ENCODE measurements at places on chromosomes 11 and 22.
A peak's percentile ranks its signal among the peaks of the same experiment; 100 is the strongest.

GRCh38 chr11:61083601-61084147, 18.6 kb upstream of the CD5 start:
- DNase-seq = no peak

DNA sequence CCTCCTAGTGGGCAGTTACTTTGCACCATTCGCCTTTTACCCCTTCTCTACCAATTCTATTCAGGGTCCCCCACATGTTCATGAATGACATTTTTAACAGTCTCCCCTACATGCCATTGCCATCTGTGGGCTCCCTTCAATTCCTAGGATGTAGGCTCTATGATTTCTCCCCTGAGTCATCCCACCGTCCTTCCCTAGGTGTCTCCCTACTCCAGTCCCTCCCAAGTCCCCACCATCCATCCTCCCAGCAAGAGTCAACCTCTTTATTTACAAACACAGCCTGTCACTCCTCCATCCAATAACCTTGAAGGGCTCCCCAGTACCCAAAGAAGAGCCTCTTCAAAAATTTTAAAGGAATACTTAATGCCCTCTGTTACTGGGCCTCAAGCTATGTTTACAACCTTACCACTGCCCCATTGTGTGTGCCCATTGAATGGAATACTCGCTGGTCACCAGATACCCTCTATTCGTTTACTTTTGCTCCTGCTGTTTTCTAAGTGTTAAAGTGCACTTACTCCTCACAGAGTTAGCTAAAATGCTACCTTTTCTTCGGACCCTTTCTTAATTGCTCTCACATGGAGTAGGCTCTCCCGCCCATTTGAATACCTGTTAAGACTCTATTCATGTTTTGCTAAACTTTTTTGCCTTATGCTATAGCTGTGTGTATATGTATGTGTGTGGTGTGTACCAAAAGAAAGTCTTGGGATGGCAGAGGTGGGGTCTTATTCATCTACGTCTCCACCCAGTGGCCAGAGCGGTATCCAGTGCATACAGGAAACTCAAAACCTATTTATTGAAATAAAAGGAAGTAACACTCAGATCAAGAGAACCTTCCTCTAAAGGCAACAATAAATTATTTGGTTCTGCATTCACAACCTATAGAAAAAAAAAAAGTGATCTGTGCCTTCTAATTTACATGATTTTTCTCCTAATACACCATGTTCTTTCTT, 235.8 kb upstream of the CCDC90B start:
- peak; percentile 47 for DNase-seq

- DNase-seq = no peak
Observed at GRCh38 chr22:35310556-35311550, 11.2 kb downstream of the TOM1 start.

DNA sequence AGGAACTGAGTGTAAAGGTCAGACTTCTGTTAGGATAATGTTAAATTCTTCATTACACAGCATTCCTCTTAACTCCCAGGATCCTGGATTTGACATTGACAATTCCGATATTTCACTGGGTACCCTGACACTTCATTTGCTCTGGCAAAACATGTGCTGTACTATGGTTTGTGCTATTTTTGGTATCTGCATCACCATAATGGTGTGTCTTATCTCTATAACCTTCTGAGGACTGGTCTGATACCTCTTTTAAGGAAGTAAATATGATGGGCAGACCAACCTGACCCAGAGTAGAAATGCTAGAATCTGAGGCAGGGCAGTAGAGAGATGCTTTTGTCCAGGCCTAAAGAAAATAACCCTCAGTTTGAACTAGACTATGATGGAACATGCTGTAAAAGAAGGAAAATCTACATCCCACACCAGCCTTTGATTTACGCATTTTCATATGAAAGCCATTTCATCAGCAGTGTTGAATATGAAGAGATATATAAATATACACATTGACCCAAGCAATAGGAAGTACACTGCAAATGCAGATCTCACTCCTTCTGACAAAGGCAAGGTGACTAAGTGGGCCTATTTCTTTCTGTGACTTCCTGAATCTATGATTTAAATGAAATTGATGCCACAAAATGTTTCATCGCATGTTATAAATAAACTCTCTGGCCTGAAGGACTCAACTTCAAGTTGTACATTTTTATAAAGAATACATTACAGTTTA, 966.7 kb downstream of the DLG2 start:
- no peak for DNase-seq

- peak; percentile 99 for DNase-seq
Observed at GRCh38 chr11:134223836-134224709, at the start of the genes NCAPD3 and VPS26B. TSS of gene NCAPD3 (minus strand) at chr11:134223967. CDS start at chr11:134223926, 41 bp downstream. TSS of gene VPS26B (plus strand) at chr11:134224671. CDS start at chr11:134225123, 452 bp downstream.

GRCh38 chr11:26578998-26579661, 7.1 kb upstream of the MUC15 start:
- no peak for DNase-seq

DNA sequence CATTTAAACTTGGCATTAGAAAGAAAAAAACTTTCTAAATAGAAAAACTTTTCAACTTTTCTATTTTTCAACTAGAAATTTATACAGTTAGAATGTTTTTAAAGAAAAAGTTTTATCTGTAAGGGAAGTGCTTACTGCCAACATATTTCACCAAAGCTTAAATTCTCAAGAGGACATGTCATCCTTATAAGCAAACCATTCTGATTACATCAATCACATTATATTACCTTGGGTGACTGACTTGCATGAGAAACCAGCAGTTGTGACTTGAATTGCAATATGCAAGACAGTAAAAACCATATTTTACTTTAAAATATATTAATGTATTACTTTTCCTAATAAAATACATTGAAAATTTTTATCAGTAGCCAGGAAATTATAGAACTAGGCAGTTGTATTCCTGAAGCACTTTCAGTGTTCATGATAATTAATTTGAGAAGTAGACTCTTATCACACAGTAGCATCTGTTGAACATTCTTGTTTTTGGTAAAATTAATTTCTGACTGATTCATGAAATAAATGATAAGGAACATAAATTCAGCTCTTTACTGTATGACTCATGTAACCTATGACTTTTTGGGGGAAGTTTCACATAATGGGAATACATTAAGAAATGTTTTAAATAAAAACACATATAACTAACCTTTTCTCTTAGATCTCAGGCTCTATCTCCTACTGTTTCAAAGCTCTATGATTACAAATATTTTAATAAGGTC, 345.0 kb upstream of the CCDC179 start:
- no peak for DNase-seq

DNA sequence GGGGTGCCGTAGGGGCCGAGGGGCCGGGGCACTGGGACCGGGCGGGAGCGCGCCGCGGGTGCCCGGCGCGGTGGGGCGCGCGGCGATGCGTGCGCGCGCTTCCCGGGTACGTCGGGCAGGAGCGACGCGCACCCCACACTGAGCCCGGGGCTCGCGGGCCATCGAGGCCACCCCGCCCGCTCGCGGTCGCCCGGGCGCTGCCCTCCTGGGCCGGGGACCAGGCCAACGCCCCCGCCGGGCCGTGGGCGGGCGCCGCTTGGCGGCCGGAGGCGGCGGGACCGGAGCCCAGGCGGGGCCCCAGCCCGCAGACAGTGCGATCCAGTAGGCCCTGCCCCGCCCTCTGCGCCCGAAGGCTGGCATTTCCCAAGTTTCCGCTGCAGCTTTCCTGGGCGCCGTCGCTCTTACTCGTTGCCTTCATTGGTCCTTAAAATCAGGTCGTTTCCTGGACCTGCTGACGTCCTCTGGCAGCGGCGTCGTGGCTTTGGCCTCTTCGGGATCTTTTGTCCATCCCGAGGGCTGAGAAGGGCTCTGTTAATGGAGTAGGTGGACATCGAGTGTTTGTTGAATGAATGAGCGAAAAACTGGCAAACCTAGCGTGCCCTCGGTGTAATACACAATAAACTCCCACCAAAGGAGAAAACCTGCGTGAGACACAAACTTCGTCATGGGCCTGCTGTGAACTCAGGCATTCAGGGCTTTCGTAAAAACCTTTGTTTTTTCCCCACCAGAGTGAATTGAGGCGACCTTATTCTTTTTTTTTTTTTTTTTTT, 638 bp downstream of the PARVA start:
- no peak for DNase-seq

GRCh38 chr22:42188808-42189447, 58.3 kb upstream of the CYP2D6 start:
- peak; percentile 59 for DNase-seq

DNA sequence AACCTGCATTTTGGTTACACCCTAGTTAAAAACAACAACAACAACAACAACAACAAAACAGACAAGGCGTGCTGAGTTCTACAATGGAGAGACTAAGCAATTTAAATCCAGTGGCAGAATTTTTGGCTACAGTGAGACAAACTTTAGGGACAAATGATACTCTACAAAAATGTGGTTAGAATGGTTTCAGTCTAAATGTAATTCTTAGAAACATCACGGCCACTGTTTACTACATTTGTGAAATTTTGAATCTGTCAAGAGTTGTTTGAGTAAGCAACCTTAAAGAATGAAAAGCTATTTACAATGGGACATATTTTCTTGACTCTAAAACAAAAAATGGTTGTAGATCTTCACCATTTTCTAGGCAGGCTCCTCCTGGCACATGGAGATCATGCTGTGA, 259.4 kb downstream of the SWAP70 start:
- no peak for DNase-seq

- peak; percentile 56 for DNase-seq
Observed at GRCh38 chr11:115222218-115222862, 281.9 kb downstream of the CADM1 start.

DNA sequence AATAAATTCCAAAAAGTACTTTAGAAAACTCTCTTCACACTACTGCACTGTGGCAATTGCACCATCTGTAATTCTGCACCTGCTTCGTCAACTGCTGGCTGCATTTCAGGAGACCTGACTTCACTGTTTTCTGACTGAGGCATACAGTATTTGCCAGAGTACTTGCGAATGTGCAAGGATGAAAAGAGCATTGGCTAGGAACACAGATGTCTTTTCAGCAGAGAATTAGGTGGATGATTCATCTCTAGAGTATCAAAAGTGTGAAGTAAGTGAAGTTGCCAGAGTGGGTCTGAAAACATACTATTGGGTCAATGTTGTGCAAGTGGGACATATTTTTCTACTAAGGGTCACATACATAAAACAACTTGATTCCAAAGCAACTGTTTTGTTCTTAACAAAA, 427.5 kb upstream of the CCDC90B start:
- DNase-seq = no peak

GRCh38 chr11:14687943-14688627, 44.5 kb downstream of the PDE3B start:
- no peak for DNase-seq

GRCh38 chr11:12017243-12017678, 8.8 kb upstream of the DKK3 start:
- no peak for DNase-seq

GRCh38 chr11:45766469-45766868, 38.5 kb upstream of the SLC35C1 start:
- no peak for DNase-seq

- DNase-seq = peak; percentile 21
Observed at GRCh38 chr22:48450188-48450825, 1377.4 kb downstream of the BRD1 start.

GRCh38 chr22:28477556-28477955, 202.1 kb downstream of the TTC28 start:
- no peak for DNase-seq

All from NB4 (cell line).